Pons (tissue), 1 donor: ENCODE measurements at places on chromosomes 11 and 22.

GRCh38 chr11:2587132-2587930 lies 112.5 kb downstream of the KCNQ1OT1 start:
- no peak for DNase-seq

DNA sequence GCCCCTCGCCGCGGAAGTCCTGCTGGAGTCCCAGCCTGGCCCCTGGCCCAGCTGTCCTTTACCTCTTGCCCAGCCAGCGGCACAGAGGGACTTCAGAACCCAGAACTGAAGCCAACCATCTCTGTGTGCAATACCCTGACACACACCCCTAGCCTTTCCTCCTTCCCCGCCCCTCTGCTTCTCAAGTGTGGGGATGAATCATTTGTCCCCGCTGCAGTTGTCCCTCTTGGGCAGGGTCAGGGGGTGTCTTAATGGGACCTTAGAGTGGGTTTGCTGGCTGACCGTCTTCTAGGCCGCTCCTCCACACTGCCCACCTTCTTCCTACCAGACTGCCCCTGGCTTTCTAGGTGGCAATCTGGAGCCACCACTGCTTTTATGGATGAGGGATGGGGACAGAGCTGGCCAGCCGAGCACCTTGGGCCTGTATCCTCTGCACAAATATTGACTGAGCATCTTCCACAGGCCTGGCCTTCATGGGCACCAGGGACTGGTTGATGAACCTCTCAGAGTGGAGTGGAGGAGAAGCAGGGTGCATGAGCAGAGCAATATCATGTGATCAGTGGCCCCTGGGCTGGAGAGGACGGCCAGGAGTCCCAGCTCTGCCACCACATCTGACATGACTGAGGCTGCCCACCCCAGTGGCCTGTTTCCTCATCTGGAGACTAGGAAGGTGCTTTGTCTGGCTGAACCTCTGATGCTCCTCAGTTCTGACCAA lies 668 bp upstream of the CHST1 start:
- no peak for DNase-seq

GRCh38 chr11:57116654-57117053 lies 65.1 kb upstream of the LRRC55 start:
- peak; percentile 38 for DNase-seq

- peak; percentile 73 for DNase-seq
These were observed 27.8 kb upstream of the GRAMD4 start for GRCh38 chr22:46592390-46592872.

DNA sequence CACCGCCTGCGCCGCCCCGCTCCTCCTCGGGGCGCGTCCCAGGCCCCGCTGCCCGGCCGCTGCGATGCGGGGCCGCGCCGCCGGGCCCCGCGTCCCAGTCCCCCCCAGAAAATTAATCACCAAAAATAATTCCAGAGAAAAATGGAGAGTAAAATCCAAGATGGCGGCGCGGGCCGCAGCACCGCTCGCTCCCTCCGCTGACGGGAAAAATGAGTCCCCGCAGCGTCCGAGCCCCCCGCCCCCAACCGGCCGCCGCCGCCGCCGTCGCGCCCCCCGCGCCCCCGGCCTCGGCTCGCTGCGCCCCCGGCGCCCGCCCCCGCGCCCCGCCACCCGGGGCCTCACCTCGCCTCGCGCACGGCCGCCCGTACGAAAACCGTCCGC lies at the start of gene KMT5B:
KMT5B (minus strand) TSS at position 162 of the 381 bp plus-strand sequence. CDS start 23,220 bp downstream, outside the sequence.
- no peak for DNase-seq

GRCh38 chr22:49942565-49943404 lies 17.8 kb upstream of the PIM3 start:
- no peak for DNase-seq

- DNase-seq, result no peak
These were observed 38.3 kb downstream of the WT1 start for GRCh38 chr11:32396991-32397390.

DNA sequence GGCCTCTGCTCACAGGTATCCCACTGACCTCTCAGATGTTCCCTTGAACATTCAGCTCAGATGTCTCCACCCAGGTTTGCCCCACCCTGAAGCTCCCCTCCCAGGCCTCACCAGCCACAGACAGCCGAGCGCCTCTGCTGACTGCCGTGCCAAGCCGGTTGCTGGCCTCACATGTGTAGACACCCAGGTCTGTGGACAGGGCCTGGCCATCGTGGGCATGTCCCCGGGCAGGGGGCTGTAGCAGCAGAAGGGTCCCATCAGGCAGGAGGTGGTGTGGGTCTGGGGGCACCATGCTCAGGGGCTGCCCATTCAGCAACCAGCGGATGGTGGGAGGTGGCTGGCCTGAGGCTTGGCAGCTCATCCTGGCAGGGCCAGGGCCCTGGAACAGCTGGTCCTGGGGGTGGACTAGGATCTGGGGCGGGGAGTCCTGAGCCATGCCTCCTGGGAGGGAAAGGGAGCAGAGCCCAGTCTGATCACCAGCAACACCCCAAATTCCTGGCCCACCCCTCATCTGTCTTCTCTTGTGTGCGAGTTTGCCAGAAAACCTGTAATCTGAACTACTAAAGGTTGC lies 759 bp downstream of the ROBO4 start:
- no peak for DNase-seq

GRCh38 chr11:114624455-114625207 lies 29.0 kb upstream of the NXPE4 start:
- DNase-seq, result no peak

GRCh38 chr11:67197606-67198005 lies 68.7 kb upstream of the GRK2 start:
- no peak for DNase-seq

DNA sequence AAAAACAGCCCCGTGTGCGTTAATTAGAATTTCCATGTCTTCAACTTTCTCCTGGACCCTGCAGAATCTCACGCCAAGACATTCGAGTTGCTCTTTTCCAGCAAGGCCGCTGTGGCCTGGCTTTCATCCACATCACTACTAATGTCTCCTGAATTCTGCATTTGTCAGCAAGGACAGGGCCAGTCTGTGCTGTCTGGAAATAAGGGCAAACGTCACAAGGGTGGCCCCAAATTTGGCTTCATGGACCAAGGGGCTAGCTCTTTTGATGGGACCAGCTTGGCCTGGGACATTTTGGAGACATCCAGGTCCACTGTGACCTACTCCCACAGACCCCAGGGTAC lies 33.4 kb downstream of the KCNQ1OT1 start:
- no peak for DNase-seq

DNA sequence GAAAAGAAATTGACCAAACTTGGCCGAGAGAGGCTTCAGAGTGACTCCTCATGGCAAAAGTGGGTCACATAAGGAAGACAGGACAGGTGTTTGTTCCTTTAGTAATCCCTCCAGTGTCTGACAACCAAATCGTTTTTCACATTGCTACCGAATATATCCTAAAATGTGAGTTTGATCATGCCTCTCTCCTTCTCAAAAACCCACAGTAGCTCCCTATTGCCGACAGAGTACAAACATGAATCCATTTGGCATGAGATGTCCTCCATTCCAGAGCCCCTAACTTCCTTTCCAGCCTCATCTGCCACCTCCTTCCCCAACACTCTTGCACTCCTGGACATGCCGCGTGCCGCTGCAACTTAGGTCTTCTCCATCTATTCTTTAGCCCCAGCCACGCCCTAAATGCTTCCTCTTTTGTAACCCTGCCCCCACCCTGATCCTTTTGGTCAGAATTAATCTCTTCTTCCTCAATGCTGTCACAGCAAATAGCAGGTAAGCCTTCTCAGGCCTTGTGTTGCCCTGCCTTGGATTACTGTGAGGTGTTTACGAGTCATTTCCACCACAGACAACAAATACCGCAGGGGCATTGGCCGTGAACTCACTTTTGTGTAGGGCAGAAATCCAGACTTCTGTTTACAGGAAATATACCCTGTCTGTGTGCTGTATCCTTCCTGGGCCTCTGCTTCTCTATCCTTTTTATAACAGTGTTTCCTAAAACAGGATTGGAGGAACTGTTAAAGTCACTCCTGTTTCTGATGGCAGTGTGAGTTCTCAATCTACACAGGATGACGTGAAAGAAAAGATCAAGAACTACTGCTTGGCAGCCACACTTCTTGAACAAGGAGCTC lies 66.0 kb upstream of the FTH1 start:
- DNase-seq, result peak; percentile 26

DNA sequence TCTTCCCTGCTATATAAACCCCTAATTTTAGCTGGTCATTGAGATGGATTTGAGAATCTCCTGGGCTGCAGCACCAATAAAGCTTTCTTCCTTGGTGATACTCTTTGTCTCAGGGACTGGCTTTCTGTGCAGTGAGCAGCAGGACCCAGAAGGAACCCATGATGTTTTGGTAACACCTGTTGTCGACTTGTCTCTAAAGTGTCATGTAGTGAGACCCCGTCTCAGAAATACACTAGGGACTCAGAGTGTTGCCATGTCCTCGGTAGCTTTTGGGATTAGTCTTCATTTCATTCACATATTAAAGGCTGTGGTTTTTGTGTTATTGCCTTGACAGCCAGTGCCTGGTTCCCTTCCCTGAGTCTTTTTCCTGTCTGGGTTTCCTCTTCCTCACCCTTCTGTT lies 1078.7 kb downstream of the TBC1D22A start:
- no peak for DNase-seq

DNA sequence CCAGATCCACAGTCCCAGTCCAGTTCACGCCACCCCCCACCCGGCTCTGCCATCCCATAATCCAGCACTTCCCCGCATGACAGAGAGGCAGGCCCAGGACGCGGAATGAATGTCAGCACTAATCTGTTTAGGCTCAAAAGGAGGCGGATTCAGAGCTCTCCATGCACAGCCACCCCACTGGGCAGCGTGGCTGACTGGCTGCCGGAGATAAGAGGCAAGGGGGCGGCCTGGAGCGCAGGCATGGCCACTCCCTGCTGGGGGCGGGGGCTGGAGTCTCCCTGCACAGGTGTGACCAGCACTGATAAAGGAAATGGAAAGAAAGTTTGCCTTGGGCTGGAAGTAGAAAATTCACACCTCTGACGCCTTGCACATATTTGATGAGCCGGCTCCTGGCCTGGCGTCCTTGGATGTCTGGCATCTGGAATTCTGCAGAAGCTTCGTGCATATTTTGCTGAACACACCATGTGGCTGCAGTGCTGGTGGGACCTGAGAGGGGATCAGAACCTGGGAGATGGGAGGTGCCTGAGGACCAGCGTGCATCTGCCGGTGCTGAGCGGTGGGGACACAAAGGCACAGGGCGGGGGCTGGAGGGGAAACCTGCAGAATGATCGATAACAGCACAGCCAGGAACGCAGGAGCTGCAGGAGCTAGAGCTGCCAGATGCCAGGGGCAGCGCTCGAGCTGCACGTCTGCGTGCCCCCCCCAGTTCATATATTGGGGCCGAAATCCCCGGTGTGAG lies 344.4 kb downstream of the CTTN start:
- no peak for DNase-seq

DNA sequence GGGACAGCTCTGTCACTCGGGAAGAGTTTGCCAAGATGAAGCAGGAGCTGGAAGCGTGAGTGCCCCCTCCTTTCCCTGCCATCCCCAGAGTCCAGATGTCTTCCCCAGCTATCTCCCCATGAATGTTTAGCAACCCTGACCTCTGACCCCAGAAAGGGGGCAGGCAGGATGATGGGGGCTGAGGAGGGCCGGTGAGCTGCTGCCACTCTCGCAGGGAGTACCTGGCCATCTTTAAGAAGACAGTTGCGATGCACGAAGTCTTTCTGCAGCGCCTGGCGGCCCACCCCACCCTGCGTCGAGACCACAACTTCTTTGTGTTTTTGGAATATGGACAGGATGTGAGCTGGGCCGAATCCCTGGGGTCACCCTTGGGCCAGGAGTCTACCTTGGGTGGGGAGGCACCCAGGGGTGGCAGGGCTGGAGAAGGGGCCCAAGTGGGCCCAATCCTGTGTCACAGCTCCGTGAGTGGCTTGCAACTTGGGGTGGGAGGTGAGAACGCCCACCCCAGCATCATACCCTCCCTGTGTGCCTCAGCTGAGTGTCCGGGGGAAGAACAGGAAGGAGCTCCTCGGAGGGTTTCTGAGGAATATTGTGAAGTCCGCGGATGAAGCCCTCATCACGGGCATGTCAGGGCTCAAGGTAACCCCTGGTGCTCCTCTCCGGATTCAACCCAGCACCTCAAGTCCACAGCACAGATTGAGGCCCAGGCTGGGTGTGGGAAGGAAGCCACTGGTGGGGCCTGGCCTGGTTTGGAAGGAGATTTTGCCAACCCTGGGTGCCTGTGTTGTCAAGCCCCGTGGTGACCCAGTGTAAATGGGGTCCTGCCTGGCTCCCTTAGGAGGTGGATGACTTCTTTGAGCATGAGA lies 7.5 kb downstream of the CFL1 start:
- DNase-seq, result no peak

DNA sequence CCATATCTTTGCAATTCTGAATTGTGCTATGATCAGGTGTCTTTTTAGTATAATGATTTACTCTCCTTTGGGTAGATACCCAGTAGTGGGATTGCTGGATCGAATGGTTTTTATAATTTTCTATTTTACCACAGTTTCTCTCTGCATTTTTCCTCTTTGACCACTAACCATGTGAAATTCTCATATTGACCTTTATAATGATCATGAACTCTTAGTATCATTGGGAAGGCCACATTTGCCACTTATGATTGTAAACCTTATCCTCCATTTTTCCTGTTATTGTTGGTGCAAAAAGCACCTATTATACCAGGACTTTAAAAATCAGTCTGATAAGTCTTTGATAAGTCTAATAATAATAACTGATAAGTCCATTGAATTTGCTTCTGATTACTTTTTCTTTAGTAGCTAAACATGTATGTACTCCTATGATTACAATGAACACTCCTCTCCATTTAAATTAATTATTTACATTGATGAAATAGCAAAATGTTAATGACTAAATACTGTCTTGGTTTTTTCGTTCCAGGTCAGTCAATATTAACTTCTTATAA lies 9.6 kb downstream of the NEAT1 start:
- DNase-seq, result peak; percentile 21

DNA sequence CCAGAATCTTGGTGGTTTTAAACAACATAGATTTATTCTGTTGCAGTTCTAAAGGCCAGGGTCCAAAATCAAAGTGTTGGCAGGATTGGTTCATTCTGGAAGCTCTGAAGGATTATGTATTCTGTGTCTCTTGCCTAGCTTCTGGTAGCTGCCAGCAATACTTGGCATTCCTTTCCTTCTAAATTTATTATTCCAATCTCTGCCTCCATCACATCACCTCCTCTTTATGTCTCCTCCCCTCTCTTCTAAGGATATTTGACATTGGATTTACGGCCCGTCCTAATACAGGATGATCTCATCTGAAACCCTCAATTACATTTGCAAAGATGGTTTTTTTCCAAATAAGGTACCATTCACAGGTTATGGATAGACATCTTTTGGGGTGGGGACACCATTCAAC lies 186.5 kb downstream of the SBF2 start:
- DNase-seq, result no peak

DNA sequence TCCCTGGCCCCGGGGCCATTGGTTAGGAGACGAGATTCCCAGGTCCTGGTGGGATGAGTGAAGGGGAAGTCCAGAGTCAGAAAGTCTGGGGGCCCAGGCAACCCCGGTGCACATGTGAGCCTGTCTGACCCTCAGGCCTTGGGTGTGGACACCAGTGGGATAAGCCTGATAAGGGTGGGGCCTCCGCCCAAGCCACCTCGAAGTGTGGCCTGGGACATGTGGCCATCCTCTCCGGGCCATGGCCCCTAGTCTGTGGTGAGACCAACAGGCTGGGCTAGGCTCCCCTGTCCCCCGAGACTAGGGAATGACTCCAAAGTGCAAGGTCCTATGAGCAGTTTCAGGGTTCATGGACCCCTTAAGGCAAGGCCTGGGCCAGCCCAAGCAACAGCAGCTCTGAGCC lies 6.3 kb downstream of the CABP7 start:
- no peak for DNase-seq
